ENCODE measurements at places on chromosomes 12 and 14.
A peak's percentile ranks its signal among the peaks of the same experiment; 100 is the strongest.

DNA sequence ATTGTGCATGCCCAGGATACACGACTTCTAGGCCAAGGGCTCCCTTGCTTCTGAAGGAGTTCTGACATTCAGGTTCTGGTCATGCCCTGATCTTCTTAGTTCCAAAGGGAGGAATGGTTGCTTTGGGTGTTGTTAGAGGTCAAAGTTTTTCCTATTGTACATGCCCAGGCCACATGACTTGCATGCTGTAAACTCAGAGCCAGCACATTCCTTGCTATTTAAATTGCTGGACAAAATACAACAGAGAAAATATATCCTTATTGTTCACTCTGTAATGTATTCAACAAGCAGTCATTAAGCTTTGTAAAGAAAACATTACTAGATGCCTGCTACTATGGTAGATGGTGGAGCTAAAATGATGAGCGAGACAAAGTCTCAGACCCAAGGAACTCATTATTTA lies 71.2 kb upstream of the COCH start:
- DNase-seq, result no peak

DNA sequence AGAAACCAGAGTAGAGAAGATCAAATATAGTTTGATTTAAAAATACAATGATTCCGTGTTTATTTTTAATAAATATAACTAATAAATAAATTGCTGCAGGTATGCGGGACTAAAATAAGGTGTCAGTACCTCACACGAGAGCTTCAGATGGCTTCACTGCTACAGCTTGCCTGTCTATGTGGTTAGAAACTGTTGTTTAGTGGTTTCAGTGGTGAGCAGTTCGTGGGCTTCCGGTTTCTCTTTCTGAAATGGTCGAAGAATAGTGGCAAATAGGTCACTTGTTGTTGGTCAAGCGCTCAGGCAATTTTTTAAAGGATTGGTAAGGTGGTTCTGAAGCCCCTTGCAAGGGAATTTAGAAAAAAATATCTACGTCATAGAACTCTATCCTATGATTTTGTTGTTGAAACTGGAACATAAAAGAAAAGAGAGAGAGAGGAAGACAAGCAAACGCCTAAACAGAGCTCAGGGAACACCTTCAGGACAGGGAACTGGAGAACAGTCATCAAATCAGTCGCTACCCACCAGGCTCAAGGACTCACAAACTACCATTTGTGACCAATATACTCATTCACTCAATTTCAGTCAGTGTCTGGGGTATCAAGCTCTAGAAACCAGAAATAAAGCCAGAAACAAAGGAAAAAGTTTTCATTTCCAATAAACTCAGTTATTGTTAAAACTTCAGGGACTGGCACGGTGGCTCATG lies 31.3 kb downstream of the GABARAPL1 start:
- no peak for DNase-seq

GRCh38 chr12:82069931-82070514 lies 288.2 kb downstream of the CCDC59 start:
- DNase-seq, result no peak

DNA sequence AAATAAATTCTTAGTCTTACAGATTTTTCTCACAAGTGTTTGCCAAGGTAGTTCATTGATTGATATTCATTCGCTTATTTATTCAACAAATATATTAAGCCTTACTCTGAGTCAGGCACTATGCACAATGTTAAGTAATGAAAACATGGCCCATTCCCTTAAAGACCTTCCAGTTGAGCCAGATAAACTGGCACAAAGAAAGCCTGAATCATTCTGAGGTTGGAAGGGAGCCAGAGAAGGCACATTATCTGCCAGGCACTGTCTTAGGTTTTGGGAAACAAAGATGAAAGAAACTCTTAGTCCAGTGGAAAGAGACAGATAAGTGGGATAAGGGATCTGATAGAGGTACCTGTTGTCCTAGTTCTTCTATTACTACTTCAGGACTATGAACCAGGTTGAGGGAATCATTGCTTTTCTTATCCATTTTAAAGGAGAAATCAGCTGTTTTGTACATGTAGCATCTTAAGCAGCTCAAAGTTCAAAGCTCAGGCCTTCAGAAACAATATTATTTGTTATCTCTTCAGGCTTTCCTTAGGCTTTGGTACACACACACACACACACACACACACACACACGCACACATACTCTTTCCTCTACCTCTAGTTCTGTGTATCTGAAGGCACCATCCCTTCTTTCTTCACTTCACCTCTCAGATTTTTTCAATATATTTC lies 27.0 kb downstream of the PDE6H start:
- DNase-seq, result no peak

GRCh38 chr12:98699586-98699985 lies 54.5 kb downstream of the APAF1 start:
- DNase-seq, result no peak

GRCh38 chr12:119012179-119012578 lies 30.8 kb downstream of the SRRM4 start:
- no peak for DNase-seq

GRCh38 chr12:95593266-95593871 lies 42.1 kb upstream of the USP44 start:
- DNase-seq, result peak; percentile 67

DNA sequence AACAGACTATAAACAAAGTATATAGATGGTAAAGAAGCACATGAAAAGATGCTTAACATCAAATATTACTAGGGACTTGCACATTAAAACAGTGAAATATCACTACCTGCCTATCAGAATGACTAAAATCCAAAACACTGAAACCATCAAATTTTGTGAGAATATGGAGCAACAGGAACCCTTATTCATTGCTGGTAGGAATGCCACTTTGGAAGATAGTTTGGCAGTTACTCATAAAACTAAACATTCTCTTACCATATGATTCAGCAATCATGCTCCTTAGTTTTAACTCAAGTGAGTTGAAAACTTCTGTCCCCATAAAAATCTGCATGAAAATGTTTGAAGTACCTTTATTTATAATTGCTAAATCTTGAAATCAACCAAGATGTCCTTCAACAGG lies 297.6 kb downstream of the DAD1 start:
- no peak for DNase-seq

GRCh38 chr14:31411218-31411727 lies 9.1 kb downstream of the HEATR5A start:
- no peak for DNase-seq

DNA sequence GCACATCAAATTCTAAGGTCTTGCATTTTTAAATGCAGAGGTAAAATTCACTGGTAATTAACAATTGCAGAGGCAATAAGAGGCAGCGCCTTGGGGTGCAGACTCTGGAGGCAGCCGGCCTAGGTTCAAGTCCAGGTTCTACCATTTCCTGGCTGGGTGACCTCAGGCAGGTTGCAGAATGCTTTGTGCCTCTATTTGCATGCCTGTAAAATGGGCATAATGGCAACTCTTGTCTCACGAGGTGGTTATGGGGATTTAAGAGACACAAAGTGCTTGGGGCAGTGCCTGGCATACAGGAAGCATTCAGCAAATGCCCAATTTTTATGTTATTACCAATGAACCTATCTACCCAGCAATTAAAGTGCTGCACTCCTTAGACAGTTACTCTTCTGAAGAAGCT lies 180.0 kb upstream of the LHX5 start:
- no peak for DNase-seq

DNA sequence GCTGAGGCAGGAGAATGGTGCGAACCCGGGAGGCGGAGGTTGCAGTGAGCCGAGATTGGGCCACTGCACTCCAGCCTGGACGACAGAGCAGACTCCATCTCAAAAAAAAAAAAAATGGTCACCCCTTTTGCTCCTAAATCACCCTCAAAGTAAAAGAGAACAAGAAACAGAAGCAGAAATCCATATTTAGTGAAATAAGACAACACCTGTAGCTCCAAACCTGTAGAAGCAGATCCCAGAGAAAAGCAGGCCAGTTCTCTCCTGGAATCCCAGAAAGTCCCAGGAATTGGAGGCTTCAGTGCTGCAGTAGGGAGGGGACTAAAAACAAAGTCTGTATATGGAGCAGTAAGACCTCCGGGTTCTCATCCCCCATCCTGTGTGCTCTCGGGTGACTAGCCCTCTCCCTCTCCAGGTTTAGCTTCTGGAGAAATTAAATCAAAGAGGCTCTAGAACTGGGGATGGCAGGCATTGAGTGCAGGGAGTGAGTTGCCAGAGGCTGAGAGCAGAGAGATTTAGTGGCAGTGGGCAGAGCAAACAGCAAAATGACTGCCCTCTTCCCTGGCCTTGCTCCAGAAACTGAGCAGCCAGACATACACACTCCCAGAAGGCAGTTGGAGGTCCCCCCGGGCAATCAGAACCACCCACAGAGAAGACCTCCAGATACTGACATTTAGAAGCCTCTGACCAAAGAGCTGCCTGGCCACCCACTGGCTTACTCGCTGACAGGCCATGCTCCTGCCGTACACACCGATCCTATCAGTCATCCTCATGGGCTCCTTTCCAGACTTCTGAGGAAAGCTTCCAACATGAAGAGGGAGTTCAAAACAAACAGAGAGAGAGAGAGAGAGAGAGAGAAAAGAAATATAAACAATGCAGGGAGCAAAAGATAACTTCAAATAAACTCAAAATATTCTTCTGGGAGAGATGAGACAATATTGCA lies 6.3 kb upstream of the MLXIP start:
- peak; percentile 70 for DNase-seq

DNA sequence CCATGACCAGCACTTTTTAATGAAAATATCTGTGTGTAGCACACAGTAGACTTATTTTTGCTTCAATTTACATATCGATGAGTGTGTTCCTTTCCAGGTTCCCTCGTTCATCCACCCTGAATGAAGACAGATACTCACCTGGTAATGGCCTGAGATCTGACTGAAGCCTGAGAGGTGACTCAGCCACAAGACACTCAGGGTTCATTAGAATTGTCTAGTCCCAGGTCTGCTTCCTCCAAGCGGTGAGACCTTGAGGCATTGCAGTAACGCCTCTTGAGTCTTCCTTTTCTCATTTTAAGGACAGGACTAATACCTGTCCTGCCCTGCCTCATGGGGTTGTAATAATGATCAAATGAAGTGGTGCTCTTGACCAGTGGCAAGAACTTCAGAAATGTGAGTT lies 11.5 kb upstream of the KCNK13 start:
- DNase-seq, result no peak

DNA sequence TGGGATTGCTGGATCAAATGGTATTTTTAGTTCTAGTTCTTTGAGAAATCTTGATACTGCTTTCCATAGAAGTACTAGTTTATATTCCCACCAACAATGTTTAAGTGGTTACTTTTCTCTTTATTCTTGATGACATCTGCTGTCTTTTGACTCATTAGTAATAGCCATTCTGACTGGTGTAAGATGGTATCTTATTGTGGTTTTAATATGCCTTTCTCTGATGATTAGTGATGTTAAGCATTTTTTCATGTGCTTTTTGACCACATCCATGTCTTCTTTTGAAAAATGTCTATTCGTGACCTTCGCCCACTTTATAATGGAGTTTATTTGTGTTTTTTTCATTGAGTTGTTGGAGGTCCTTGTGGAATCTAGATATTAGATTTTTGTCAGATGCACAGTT lies 865.7 kb downstream of the SLC6A15 start:
- DNase-seq, result no peak

- DNase-seq, result no peak
These were observed 398.3 kb downstream of the RAD51B start for GRCh38 chr14:68217791-68218340.

GRCh38 chr14:70366911-70367310 lies 7.4 kb upstream of the COX16 start:
- no peak for DNase-seq

DNA sequence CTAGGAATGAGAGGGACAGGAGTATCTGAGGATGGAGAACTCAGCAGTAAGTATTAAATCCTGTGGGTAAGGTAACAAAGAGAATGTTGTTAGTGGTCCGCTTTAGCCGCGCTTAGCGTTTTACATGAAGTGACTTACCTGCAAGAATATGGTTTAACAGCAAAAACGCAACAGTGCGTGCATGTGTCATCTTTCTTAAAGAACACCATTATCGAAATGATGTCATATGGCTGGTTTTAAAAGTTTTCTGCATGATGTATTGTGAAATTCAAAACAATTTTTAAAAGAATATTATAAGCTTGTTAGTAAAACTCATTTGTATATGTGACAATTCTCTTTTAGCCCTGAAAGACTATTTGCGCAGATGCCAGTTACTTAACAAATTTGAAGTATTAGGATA lies 1.7 kb downstream of the LEMD3 start:
- no peak for DNase-seq

DNA sequence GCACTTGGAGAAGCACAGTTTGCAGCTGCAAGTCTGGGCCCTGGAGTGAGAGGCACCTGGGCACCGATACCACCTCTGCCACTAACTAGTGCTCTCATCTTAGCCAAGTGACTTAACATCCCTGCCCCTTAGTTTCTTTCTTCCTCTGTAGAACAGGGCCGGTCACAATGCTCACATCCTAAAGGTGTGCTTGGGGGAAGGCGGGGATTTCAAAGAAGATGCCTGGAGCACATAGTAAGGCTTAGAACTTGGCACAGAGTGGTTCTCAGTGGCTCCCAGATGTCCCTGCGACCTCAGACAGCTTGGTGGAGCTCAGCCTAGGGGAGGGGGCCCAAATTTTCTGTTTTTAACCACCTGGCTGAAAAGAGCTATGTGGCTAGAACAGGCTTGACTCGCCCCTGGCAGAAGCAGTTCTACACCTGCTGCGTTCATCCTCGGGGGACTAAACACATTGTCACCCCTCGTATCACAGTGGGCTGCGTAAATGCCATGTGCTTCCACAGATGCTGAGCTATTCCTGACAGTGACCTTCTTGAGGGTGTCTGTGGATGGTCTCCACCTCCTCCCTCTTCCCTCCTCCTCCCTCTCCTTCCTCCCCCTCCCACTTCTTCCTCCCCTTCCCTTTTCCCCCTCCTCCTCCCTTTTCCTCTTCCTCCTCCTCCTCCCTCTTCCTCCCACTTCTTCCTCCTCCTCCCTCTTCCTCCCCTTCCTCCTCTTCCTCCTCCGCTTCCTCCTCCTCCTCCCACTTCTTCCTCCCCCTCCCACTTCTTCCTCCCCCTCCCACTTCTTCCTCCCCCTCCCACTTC lies 112.1 kb downstream of the PHETA1 start:
- no peak for DNase-seq

GRCh38 chr14:102197317-102197853 lies 57.7 kb downstream of the WDR20 start:
- DNase-seq, result no peak

DNA sequence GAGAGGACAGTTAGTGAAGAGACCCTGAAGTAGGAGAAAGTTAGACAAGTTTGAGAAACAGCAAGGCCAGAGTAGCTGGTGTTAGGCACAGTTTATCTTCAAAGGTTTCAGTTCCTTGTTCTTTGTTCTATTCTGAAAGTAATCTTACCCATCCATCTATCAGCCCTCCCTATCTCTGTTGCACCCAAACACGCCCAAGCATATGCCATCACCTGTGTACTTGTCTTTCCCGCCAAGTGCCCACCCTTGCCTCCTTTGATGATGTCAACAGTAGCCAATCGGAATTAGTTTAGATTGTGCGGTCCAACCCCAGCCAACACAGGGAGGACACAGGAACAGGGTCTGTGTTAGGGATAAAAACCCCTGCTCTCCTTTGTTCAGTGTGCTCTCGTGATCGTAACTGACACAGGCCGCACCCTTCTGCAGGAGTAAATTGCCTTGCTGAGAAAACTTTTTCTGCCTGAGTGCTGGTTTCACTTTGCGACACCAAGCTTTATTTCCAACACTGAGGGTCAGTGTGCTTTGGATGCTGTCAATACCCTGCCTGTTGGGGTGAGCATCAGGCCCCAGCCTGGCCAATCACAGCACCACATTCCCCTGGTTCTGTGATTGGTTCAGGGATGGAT lies 4.7 kb upstream of the TMEM229B start:
- DNase-seq, result no peak
